ENCODE measurements at places on chromosomes 6 and 20.

DNA sequence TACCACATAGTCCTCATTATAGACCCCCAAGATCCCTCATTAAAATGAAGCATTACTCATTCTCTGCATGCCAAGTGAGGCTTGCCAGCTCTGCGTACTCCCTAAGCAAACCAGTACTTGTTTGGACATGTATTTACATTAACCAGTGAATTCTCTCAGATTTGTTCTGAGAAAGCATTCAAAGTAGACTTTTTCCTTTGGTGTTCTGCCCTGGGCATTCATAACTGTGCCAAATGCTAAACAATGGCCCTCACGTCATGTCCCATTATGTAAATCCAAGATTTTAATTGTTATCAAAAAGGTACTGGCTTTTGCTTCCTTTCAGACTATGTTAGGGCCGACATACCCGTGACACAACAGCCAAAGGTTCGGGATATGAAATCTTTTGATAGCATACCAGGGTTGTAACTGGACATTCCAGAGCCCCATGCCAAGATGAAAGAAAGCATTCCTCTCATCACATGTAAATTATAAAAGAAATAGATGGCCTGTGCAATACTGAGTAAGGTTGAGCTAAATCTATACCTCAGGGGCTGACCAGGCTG lies 164.2 kb downstream of the ADAT2 start:
- no peak for DNase-seq

DNA sequence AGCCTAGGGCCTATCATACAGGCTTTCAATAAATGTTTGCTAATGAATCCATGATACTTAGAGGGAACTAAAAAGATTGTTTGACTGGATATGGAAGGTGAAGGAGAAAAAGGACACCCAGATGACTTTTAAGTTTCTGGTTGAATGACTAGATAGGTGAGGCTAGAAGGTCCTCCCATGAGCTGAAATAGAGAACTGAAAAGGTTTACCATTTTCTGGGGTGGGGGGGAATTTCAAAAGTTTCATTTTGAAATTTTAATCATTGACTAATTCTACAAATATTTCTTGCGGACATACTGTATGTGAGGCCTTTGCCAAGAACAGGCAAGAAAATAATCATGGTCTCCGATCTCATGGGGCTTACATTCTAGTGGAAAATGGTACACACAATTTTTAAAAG lies 17.9 kb upstream of the ZBTB2 start:
- no peak for DNase-seq

- no peak for DNase-seq
Observed at GRCh38 chr20:62252342-62252966, 14.1 kb downstream of the OSBPL2 start.

DNA sequence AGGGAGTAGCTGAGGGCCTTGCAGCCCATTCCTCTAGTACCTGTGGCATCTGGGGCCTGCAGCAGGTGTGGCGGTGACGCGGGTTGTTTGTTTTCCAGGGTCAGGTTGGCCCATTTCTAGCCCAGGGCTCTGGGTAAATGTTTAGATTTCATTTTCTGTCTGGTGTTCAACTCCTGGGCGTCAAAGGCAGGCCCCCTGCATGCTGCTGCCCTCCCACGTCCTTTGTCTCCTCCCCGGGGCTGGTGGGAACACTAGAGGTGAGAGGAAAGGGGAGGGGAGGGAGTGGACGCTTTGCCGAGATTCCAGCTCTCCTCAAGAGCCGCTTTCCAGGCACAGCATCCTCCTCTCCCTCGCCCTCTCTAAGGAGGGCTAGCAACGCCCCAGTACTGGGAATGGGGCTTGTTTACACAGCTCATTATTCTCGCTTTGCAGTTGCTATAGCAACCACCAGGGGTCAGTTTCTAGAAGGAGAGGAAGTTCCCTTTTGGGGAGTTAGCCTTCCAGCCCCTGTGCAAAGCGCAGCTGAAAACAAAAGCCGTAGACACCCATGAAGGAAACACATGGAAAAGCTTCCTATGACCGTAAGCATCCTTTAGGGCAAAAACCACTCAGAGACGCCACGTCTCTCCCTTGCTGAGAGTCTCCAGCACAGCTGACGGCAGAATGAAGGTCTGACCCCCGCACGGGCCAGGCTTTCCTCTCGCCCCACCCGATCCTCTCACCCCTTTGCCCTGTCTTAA lies 170.6 kb downstream of the LY86 start:
- peak; percentile 15 for DNase-seq

- DNase-seq: no peak
Observed at GRCh38 chr20:41365777-41366545, 657 bp downstream of the EMILIN3 start.

DNA sequence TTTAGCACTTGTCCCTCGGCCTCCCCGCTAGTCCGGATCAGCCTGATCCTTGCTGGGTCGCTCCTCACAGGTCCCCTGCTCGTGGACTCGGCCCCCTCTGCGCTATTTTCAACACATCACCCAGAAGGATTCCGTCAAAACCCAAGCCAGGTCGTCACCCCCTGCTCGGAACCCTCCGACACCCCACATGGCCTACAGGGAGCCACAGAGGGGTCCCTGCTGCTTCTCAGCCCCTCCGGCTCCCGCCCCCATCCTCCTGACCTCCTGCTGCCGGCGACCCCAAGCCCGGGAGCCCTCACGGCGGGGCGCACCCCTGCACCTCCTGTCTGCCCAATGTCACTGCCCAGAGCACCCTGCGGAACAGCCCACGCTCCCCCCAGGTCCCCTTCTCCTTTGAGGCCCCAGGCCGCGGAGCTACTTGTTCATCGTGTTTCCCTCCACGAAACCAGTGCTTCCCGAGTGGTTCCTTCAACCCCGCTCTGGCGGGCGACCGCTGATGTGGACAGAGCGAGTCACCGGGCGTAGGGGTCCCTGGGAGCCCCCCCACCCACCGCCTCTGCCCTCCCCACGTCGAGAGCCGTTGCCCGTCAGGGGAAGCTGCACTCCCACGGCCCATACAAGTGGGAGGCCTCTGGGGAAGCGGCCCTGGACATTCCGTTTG lies 638 bp upstream of the MYL9 start:
- no peak for DNase-seq

- no peak for DNase-seq
Observed at GRCh38 chr6:56749632-56750151, 107.0 kb upstream of the DST start.
